ENCODE measurements at places on chromosomes 16 and 17.

- no peak for DNase-seq
These were observed 32.7 kb downstream of the ARHGAP23 start for GRCh38 chr17:38460716-38461630.

- peak; percentile 36 for DNase-seq
These were observed 26.9 kb upstream of the LITAF start for GRCh38 chr16:11613381-11614303.

GRCh38 chr16:17567455-17567854, 96.7 kb upstream of the XYLT1 start:
- no peak for DNase-seq

DNA sequence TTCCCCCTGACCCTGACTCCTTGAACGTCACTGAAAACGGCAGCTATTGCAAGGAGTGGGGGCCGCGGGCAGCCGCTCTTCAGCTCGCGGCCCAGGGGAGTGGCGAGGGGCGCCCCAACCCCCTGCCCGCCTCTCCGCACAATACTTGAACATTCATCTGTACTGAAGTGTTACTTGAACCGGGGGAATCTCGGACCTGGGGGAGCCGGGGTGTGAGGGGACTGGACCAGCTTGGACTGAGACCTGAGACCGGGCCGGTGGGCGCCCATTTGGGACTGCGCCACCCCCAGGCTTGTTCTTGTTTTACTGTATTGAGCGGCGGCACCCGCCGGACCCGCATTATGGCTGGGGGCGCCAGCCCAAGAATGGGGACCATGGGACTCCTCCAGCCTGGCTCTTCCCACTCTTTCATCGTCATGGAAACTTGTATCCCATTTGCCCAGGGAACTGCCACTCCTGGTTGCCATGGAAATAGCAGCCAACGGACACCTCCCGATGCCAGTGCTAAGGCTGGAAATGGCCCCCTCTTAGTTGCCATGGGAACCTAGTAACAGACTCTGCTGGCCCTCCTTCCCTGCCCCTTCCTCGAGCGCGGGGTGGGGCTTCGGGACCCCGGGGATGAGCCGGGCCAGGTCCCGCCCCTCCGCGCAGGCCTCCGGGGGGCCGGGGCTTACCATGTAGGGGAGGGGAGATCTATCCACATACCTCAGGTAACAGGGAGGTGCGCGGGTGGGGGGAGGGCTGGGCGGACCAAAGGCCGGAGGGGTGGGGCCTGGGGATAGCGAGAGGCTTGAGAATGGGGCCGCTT, 805 bp upstream of the ORAI3 start:
- peak; percentile 68 for DNase-seq

GRCh38 chr16:86959091-86959651, 358.0 kb downstream of the C16orf95 start:
- no peak for DNase-seq

GRCh38 chr16:27222249-27223225, 19.2 kb downstream of the KDM8 start:
- DNase-seq, result peak; percentile 99

GRCh38 chr17:13885953-13886889, 183.1 kb upstream of the COX10 start:
- no peak for DNase-seq

DNA sequence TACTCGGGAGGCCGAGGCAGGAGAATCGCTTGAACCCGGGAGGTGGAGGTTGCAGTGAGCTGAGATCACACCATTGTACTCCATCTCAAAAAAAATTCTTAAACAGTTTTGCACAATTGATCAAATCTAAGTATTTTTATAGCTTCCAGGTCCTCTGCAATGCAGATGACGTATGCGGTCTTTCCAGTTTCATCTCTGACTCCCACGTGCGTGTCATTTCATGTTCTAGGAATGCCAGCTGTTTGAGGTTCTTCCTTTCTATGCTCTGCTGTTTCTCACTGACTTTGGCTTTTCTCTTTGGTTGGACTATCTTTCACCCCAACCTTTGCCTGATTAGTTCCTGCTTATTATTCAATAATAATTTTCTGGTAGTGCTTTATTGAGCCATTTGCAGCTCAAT, 16.2 kb downstream of the CHP2 start:
- no peak for DNase-seq

DNA sequence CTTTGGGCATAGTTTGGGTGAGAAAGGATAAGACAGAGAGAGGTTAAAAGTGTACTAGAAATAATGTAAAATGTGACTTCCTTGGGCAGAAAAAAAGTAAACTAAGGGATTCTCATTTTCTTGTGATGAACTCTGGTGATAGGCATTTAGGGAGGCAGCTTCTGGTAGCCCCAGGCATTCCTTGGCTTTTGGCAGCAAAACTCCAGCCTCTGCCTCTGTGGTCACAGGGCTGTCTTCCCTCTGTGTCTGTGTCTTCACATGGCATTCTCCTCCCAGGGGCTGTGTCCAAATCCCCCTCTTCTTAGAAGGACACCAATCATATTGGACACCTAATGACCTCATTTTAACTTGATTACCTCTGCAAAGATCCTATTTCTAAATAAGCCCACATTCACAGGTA, 54.7 kb downstream of the HS3ST3B1 start:
- no peak for DNase-seq

GRCh38 chr17:43368740-43369506, 29.9 kb upstream of the ARL4D start:
- peak; percentile 95 for DNase-seq

DNA sequence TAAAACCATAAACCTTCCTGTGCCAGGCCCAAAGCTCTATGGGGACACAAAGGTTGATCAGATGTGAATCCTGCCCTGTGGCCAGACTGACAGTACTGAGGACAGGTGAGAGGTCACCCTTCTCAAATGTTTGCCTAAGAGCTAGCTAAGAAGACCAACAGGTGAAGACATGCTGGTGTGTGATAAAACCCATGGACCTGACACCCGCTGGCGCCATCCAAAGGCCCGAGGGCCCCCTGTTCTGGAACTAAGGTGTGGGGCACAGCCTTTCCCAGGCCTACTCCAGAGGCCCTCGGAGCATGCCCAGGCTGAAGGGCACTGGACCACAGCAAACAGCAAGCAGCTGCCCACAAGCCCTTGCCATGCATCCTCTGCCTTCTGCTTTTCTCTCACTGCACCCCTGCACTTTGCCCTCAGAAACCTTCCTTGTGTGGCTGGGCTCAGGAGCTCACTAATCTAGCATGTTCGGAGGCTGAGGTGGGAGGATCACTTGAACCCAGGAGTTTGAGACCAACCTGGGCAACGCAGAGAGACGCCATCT, 5.2 kb upstream of the CDK3 start:
- no peak for DNase-seq

DNA sequence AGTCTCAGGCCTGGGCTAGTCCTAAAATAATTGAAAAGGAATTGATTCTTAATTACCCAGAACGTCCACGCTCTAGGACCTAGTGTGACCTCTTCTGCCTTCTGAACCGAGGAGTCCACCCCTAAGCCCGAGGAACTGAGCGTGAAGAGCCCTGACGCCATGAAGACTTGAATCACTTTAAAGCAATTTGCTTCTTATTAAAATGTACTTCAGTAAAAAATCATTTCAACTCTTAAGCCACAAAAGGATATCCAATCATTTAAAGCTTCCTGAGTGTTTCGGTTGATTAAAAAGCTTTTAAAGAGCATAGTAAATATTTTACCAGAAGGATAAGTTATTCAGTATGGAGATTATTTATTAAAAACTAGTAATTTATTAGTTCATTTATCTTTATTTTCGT, 11.6 kb downstream of the HSBP1 start:
- no peak for DNase-seq

DNA sequence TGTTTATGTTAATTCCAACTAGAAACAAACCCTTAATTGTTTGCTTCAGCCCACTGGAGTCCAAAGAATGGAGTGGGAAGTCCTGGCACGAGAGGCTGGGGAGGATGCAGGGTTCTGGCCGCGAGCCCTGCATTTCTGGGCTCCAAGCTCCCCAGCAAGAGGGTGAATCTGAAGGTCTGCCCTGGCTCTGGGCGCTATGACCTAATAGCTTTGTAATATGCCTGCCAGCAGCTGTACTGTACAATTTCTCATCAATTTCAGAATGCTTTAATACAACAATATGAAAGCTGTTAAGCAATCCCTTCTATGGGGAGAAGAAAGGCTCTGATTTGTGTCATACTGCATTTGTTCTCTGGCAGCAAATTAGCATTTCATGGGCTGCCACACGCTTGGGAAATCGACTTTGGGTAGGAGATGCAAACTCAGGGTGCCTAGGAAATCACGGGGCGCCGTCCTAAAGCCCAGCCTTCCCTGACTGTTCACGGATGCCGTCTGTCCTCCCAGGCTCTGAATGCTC, 43.8 kb downstream of the NDEL1 start:
- peak; percentile 89 for DNase-seq
